Sigmoid colon (tissue), 7 donors: ENCODE measurements at places on chromosomes 3 and 15. TPM values are rescaled to one million over a fixed set of nuclear protein-coding genes. Genes with fewer than 3 reads are reported as not detected.

GRCh38 chr3:23489300-23490158, 286.4 kb downstream of the UBE2E2 start:
- H3K36me3 ChIP-seq: no peaks in the 10 kb centered on the region
- H3K4me3 ChIP-seq: no peak overlapping the region
- H3K27me3 ChIP-seq: no peaks in the 10 kb centered on the region
- DNase-seq: no peak
- no peaks in the 10 kb centered on the region for H3K4me1 ChIP-seq

GRCh38 chr3:117322866-117323265, 613.3 kb downstream of the TUSC7 start:
- H3K4me1 ChIP-seq: no peaks in the 10 kb centered on the region
- no peak overlapping the region for H3K4me3 ChIP-seq
- no peak overlapping the region for H3K27ac ChIP-seq
- no peaks in the 10 kb centered on the region for H3K36me3 ChIP-seq
- DNase-seq: no peak

DNA sequence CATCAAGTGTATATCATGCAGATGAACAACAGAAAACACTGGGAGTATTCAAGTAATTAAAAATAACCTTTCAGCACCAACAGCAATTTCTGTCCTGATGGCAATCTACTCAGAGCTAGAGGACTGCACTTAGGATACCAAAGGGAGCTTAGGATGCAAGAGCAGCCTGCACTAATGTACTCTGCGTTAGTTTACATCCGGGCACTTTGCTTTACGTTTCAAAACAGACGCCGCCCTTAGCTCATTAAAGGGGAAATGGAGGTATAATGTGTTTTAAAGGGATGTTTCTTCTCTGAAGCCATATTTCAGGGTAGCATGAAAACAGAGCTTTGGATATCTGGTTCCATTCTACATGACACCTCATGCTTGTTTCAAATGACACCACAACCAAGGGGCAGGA, 14.0 kb upstream of the B3GNT5 start:
- no peaks in the 10 kb centered on the region for H3K36me3 ChIP-seq
- DNase-seq: no peak
- no peak overlapping the region for H3K4me3 ChIP-seq
- no peak overlapping the region for H3K27ac ChIP-seq

- H3K4me3 ChIP-seq: peak overlapping the region; percentile 79
- H3K27me3 ChIP-seq: peaks cover 47% of the 10 kb centered on the region
- peak overlapping the region; percentile 54 for H3K27ac ChIP-seq
- H3K4me1 ChIP-seq: peaks cover 24% of the 10 kb centered on the region
- no peaks in the 10 kb centered on the region for H3K36me3 ChIP-seq
Observed at GRCh38 chr15:74432968-74433591, 678 bp downstream of the SEMA7A start.

GRCh38 chr15:65032801-65033537, 3.5 kb upstream of the MTFMT start:
- H3K27ac ChIP-seq: peak overlapping the region; percentile 15
- no peaks in the 10 kb centered on the region for H3K27me3 ChIP-seq
- no peak overlapping the region for H3K4me3 ChIP-seq
- H3K4me1 ChIP-seq: peaks cover 14% of the 10 kb centered on the region
- no peaks in the 10 kb centered on the region for H3K36me3 ChIP-seq
- peak; percentile 74 for DNase-seq

DNA sequence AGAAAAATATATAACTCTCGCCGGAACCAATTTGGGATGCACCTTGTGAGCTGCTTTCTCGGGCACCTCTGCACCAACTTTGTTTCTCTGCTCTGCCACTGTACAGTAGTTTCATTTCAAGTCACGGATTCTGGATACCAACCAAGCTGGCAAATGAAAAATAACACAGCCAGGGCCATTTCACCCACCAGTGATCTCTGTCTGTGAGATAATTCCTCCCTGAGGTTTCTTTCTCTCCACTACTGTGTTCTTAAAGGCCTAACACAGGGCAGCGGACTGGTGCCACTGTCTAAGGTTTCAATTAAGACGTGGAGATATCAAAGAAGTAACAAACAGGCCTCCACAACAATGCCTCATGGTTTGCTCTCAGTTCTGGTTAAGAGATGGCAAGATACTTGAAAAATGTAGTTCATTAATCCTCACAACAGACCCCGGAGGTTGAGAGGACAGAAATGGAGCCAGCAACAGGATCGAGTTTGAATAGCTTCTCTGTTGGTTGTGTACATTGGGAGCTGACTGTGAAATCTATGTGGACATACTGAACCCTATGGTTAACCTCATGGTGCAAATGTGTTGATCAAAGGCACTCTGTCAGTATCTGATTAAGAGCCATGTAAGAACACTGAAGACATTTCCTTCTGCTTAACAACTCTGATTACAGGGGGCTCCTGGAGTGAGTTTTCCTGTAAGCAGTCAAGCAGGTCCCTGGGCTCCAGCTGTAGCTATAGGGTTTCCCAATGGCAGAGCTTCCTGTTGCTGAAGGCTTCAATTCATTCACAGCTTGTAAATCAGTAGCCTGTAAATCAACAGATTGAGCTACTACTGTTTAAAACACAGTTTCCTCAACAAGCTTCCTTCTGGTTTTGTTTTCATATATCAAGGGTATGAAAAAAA, 470.5 kb downstream of the EPHA3 start:
- H3K27me3 ChIP-seq: no peaks in the 10 kb centered on the region
- H3K4me1 ChIP-seq: no peaks in the 10 kb centered on the region
- no peak overlapping the region for H3K4me3 ChIP-seq

- no peaks in the 10 kb centered on the region for H3K27me3 ChIP-seq
- no peaks in the 10 kb centered on the region for H3K36me3 ChIP-seq
- H3K27ac ChIP-seq: no peak overlapping the region
- H3K4me3 ChIP-seq: no peak overlapping the region
Observed at GRCh38 chr3:32399030-32399620, 7.5 kb downstream of the CMTM7 start.

DNA sequence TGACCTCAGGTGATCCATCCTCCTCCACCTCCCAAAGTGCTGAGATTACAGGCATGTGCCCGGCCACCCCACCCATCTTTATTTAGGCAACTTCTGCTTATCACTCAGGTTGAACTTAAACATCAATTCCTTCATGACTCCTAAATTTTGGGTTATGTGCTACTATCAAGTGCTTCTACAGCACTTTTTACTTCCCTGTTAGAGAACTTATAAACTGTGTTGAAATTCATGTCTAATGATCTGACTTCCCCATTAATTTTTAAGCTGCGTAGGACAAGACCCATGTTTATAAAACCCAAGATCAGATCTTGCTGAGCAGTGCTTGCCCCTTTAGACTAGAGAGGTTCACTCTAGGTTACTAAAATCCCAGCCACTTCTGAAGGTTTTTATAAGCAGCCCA, 266.2 kb upstream of the TPRG1 start:
- DNase-seq: no peak
- H3K4me1 ChIP-seq: peaks cover 10% of the 10 kb centered on the region
- H3K36me3 ChIP-seq: no peaks in the 10 kb centered on the region
- H3K27me3 ChIP-seq: no peaks in the 10 kb centered on the region
- no peak overlapping the region for H3K27ac ChIP-seq

- H3K4me1 ChIP-seq: no peaks in the 10 kb centered on the region
- H3K27ac ChIP-seq: no peak overlapping the region
Observed at GRCh38 chr15:40859206-40859851, 14.7 kb downstream of the RHOV start.

GRCh38 chr3:36244728-36245127, 135.6 kb upstream of the STAC start:
- H3K36me3 ChIP-seq: no peaks in the 10 kb centered on the region
- H3K27me3 ChIP-seq: no peaks in the 10 kb centered on the region
- DNase-seq: no peak
- no peak overlapping the region for H3K4me3 ChIP-seq

DNA sequence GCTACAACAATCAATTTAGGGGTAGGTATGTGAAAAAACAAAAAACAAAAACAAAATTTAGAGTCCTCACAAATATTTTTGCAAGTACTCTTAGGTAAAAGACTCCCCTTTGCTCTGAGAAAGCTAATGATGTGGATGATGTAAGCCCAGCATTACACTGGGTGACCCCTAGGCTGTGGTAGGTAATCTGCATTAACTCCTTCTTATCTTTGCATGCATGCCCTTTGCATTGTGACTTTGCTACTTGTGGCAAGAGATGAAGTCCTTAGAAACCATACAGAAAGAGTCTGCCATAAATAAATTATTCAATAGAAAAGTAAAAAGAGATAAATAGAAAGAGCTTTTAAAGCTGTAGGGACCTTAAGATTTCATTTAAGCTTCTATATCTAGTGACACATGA, 159.7 kb upstream of the MBNL1 start:
- H3K36me3 ChIP-seq: no peaks in the 10 kb centered on the region
- no peaks in the 10 kb centered on the region for H3K4me1 ChIP-seq
- no peak for DNase-seq
- no peak overlapping the region for H3K27ac ChIP-seq
- H3K4me3 ChIP-seq: no peak overlapping the region

- peak overlapping the region; percentile 64 for H3K27ac ChIP-seq
- peaks cover 42% of the 10 kb centered on the region for H3K4me1 ChIP-seq
- H3K4me3 ChIP-seq: no peak overlapping the region
- H3K36me3 ChIP-seq: no peaks in the 10 kb centered on the region
- peak; percentile 89 for DNase-seq
Observed at GRCh38 chr3:49500732-49501609, 30.9 kb downstream of the DAG1 start.

GRCh38 chr15:70165716-70166284, 68.1 kb upstream of the TLE3 start:
- no peak overlapping the region for H3K4me3 ChIP-seq
- peaks cover 32% of the 10 kb centered on the region for H3K4me1 ChIP-seq
- no peaks in the 10 kb centered on the region for H3K36me3 ChIP-seq
- DNase-seq: peak; percentile 90
- H3K27me3 ChIP-seq: no peaks in the 10 kb centered on the region

DNA sequence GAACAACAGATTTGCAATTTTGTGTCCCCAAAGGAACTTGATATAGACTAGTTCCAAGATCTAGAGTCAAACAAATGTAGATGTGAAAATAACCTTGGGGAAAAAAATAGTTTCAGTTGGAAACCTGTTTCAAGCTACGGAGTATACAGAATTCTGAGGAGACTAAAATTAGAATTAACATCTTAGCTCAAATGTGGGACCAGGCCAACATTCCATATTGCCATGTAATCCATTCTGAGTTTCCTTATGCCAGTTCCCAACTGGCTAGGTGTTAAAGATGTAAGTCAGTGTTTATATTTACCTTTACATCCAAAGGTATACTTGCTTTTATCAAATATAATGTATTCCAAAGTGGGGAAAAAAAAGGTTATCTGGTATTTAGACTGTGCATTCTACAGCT, 76.3 kb downstream of the UBE3A start:
- H3K4me1 ChIP-seq: no peaks in the 10 kb centered on the region
- DNase-seq: no peak
- H3K27ac ChIP-seq: peak overlapping the region; percentile 51
- H3K36me3 ChIP-seq: no peaks in the 10 kb centered on the region
- H3K4me3 ChIP-seq: no peak overlapping the region

DNA sequence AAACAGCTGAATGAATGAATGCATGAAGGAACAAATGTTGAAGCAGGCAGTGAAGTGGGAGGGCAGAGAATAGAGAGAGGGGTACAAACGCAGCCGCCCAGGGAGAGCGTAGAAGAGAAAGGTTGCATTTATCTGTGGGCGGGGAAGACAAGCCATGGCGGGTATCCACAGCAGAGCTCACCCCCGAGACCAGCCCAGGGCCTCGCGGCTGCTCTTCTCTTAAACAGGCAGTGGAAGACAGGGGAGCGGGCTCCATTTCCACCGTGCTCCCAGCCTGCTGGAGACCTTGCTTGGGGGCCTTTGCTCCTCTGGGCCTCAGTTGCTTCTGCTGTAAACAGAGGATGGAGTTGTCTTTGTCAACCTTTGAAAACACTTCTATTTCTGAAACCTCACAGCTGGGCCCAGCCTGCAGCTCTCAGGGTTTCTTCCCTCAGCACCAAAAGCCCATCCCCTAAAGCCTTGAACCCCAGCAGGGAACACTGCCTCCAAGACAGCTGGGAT, 259.5 kb downstream of the UACA start:
- no peak overlapping the region for H3K27ac ChIP-seq
- no peak overlapping the region for H3K4me3 ChIP-seq
- no peaks in the 10 kb centered on the region for H3K27me3 ChIP-seq
- H3K36me3 ChIP-seq: no peaks in the 10 kb centered on the region

DNA sequence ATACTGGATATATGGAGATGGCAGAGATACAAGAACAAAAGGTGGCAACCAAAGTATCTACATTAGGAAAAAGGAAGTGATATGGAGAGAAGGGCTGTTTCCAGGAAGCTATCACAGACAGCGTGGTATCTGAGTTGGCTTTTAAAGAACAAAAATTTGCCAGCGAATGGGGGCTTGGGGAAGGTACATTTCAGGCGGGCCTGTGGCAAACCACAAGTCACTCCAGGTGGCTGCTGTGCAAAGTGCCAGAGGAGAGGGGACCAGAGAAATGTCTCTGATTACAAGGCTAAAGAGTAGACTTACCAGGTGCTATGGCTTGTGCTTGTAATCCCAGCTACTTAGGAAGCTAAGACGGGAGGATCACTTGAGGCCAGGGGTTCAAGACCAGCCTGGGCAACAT, 91.1 kb downstream of the MSL2 start:
- no peak overlapping the region for H3K27ac ChIP-seq
- no peaks in the 10 kb centered on the region for H3K4me1 ChIP-seq
- no peak for DNase-seq
- peaks cover 6% of the 10 kb centered on the region for H3K36me3 ChIP-seq
- no peak overlapping the region for H3K4me3 ChIP-seq

DNA sequence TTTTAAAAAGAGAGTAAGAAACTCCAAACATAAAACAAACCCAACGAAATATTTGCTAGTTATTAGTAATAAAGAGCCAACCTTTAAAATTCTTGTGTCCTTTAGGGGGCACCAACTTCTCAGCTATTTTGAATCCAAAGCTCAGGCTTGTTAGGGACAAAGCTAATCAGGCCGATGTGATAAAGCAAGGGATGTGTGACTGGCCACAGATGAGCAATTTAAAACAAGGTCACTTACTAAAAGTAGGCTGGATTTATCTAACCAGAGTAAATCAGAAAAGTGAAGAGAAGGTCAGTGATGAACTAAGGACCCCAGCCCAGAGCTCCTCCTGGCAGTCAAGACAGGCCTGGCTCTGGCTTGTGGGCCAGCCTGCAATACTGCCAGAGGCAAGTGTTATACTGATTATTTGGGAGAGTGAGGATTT, 108.5 kb downstream of the CYP19A1 start:
- no peaks in the 10 kb centered on the region for H3K4me1 ChIP-seq
- no peaks in the 10 kb centered on the region for H3K27me3 ChIP-seq
- H3K36me3 ChIP-seq: no peaks in the 10 kb centered on the region
- H3K27ac ChIP-seq: no peak overlapping the region
- H3K4me3 ChIP-seq: no peak overlapping the region

DNA sequence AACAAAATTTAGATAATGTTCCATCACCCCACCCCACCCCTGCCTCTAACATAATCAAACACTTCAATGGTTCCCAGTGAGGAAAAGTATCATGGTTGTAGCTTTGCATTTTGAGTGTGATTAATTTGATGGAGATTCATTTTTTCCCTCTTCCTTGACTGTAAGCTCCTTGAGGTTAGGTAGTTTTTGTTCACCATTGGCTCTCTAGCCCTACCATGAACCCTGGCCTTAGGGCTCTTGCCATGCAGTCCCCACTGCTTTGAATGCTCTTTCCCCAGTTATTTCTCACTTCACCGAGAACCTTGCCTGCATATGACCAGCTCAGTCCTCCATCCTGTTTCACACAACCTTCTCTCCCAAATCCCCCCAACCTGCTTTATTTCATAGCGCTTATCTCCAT, 5.0 kb upstream of the MBNL1 start:
- no peaks in the 10 kb centered on the region for H3K36me3 ChIP-seq
- no peaks in the 10 kb centered on the region for H3K27me3 ChIP-seq
- H3K4me3 ChIP-seq: no peak overlapping the region
- DNase-seq: no peak
- peaks cover 76% of the 10 kb centered on the region for H3K4me1 ChIP-seq
- H3K27ac ChIP-seq: peak overlapping the region; percentile 99

The UTS2B gene
- total RNA-seq: 0.71 TPM

The IMPG2 gene
- 1.1 TPM for total RNA-seq

The NRROS gene
- total RNA-seq: 7.5 TPM

The USP50 gene
- not detected for total RNA-seq

The GOLGA6B gene
- total RNA-seq: not detected

The PARP6 gene
- 60.8 TPM for total RNA-seq
